ENCODE measurements at places on chromosomes 16 and 17. TPM values are rescaled to one million over a fixed set of nuclear protein-coding genes. Genes with fewer than 3 reads are reported as not detected.

- no peaks in the 10 kb centered on the region for H3K27me3 ChIP-seq
- peak; percentile 81 for DNase-seq
- peak overlapping the region; percentile 50 for H3K4me3 ChIP-seq
- peak overlapping the region; percentile 88 for H3K27ac ChIP-seq
- H3K36me3 ChIP-seq = peaks cover 8% of the 10 kb centered on the region
Measured at GRCh38 chr17:60091908-60092331, 13.2 kb upstream of the HEATR6 start.

GRCh38 chr16:85536073-85536410, 77.1 kb upstream of the GSE1 start:
- DNase-seq = no peak
- H3K36me3 ChIP-seq = peaks cover 13% of the 10 kb centered on the region
- no peak overlapping the region for H3K4me3 ChIP-seq
- H3K27ac ChIP-seq = no peak overlapping the region
- H3K4me1 ChIP-seq = peaks cover 7% of the 10 kb centered on the region

DNA sequence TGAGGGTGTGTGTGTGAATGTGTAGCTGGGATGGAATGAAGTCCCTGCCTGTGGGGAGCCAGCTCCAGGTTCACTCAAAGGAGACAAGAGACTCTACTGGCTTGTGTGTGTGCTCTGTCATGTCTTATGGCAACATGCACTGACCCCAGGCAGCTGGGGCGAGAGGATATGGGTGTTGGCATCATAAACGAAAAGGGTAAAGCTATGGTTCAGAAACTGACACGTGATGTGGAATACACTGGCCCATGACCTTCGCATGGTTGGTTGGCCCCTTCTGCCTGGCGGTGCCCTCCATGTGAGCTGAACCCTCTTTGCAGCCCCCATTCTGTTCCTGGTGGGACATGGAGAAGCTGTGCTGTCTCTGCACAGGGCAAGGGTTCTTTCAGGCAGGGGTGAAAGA, 21.9 kb downstream of the ZNF750 start:
- peaks cover 6% of the 10 kb centered on the region for H3K4me1 ChIP-seq
- peaks cover 3% of the 10 kb centered on the region for H3K27me3 ChIP-seq
- no peak overlapping the region for H3K27ac ChIP-seq

- peaks cover 5% of the 10 kb centered on the region for H3K36me3 ChIP-seq
- no peak for DNase-seq
- no peak overlapping the region for H3K4me3 ChIP-seq
- no peaks in the 10 kb centered on the region for H3K27me3 ChIP-seq
- H3K4me1 ChIP-seq = no peaks in the 10 kb centered on the region
Measured at GRCh38 chr16:25750488-25751216, 58.9 kb downstream of the HS3ST4 start.

GRCh38 chr17:48564188-48565021, 13.7 kb downstream of the HOXB4 start:
- H3K4me3 ChIP-seq = no peak overlapping the region
- no peaks in the 10 kb centered on the region for H3K36me3 ChIP-seq
- H3K4me1 ChIP-seq = no peaks in the 10 kb centered on the region
- H3K27me3 ChIP-seq = peaks cover 44% of the 10 kb centered on the region

GRCh38 chr16:24748242-24748641, 18.8 kb downstream of the TNRC6A start:
- peak; percentile 88 for DNase-seq
- H3K27ac ChIP-seq = peak overlapping the region; percentile 75
- peaks cover 72% of the 10 kb centered on the region for H3K4me1 ChIP-seq
- peaks cover 12% of the 10 kb centered on the region for H3K36me3 ChIP-seq
- no peaks in the 10 kb centered on the region for H3K27me3 ChIP-seq

- H3K27ac ChIP-seq = no peak overlapping the region
- H3K27me3 ChIP-seq = peaks cover 5% of the 10 kb centered on the region
- no peak overlapping the region for H3K4me3 ChIP-seq
- peaks cover 20% of the 10 kb centered on the region for H3K4me1 ChIP-seq
- DNase-seq = peak; percentile 47
- H3K36me3 ChIP-seq = no peaks in the 10 kb centered on the region
Measured at GRCh38 chr16:4911970-4912386, 25.0 kb downstream of the PPL start.

- H3K4me1 ChIP-seq = no peaks in the 10 kb centered on the region
- no peak for DNase-seq
- H3K4me3 ChIP-seq = no peak overlapping the region
Measured at GRCh38 chr16:56401482-56401881, 23.9 kb downstream of the AMFR start.

GRCh38 chr17:68320311-68320865, 29.1 kb downstream of the ARSG start:
- peaks cover 10% of the 10 kb centered on the region for H3K4me1 ChIP-seq
- H3K27ac ChIP-seq = no peak overlapping the region
- H3K36me3 ChIP-seq = peaks cover 6% of the 10 kb centered on the region
- DNase-seq = no peak
- H3K27me3 ChIP-seq = peaks cover 12% of the 10 kb centered on the region
- H3K4me3 ChIP-seq = no peak overlapping the region

MARVELD3 gene
- total RNA-seq = not detected

SOST gene
- total RNA-seq = not detected

TPSB2 gene
- total RNA-seq = not detected

CACNG3 gene
- total RNA-seq = not detected

CES3 gene
- not detected for total RNA-seq

ACOX1 gene
- 43.8 TPM for total RNA-seq
